ENCODE measurements at places on chromosomes 2 and 18. TPM values are rescaled to one million over a fixed set of nuclear protein-coding genes. Genes with fewer than 3 reads are reported as not detected.

NDC80 gene
- total RNA-seq, result 35.1 TPM

ASAP2 gene
- 27.3 TPM for total RNA-seq

DNAH7 gene
- total RNA-seq, result 0.29 TPM

CAPN14 gene
- total RNA-seq, result 0.46 TPM

SLC8A1 gene
- total RNA-seq, result 10.6 TPM

CNDP1 gene
- not detected for total RNA-seq

GFPT1 gene
- 20.3 TPM for total RNA-seq

LYG2 gene
- total RNA-seq, result not detected

ANAPC1 gene
- total RNA-seq, result 53.8 TPM

DYSF gene
- total RNA-seq, result 6.3 TPM

ARHGEF33 gene
- 0.22 TPM for total RNA-seq

NEU4 gene
- total RNA-seq, result not detected

PSMA8 gene
- total RNA-seq, result not detected

PIK3C3 gene
- 62.2 TPM for total RNA-seq

NYAP2 gene
- not detected for total RNA-seq

SFT2D3 gene
- total RNA-seq, result 5.7 TPM

CCDC138 gene
- 9.7 TPM for total RNA-seq

SLC38A11 gene
- not detected for total RNA-seq

C2orf15 gene
- total RNA-seq, result 2.4 TPM

RFTN2 gene
- total RNA-seq, result not detected

BUB1 gene
- 85.9 TPM for total RNA-seq

ALPG gene
- not detected for total RNA-seq

NEU2 gene
- not detected for total RNA-seq

SPP2 gene
- total RNA-seq, result not detected

MOGAT1 gene
- total RNA-seq, result not detected

CNRIP1 gene
- 29.8 TPM for total RNA-seq

SGO2 gene
- total RNA-seq, result 29.4 TPM

PTH2R gene
- not detected for total RNA-seq

IL1B gene
- 0.65 TPM for total RNA-seq

SERPINB3 gene
- total RNA-seq, result 0.12 TPM

RBM45 gene
- 10.2 TPM for total RNA-seq

FOXD4L1 gene
- total RNA-seq, result not detected

NGEF gene
- 4.2 TPM for total RNA-seq

UGT1A10 gene
- total RNA-seq, result not detected

POTEJ gene
- not detected for total RNA-seq
